Naive thymus-derived CD8-positive, alpha-beta T cell (primary cell): ENCODE measurements at places on chromosomes 5 and 9.

- DNase-seq: no peak
Measured at GRCh38 chr9:33742519-33742918, 52.8 kb upstream of the PRSS3 start.

DNA sequence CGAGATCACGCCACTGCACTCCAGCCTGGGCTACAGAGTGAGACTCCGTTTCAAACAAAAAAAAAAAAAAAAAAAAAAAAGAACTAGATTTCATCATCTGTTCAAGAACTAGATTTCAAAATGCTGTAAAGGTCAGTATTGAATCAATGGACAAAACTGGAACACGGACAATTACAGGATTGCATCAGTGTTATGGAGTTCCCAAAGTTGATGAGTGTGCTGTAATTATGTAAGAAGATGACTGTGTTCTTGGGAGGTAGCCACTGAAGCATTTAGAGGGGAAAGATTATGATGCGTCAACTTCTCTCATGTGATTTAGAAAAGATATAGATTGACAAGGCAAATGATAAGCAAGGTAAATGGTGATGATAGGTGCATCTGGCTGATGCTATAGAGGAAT, 6.5 kb downstream of the FAM240B start:
- no peak for DNase-seq

DNA sequence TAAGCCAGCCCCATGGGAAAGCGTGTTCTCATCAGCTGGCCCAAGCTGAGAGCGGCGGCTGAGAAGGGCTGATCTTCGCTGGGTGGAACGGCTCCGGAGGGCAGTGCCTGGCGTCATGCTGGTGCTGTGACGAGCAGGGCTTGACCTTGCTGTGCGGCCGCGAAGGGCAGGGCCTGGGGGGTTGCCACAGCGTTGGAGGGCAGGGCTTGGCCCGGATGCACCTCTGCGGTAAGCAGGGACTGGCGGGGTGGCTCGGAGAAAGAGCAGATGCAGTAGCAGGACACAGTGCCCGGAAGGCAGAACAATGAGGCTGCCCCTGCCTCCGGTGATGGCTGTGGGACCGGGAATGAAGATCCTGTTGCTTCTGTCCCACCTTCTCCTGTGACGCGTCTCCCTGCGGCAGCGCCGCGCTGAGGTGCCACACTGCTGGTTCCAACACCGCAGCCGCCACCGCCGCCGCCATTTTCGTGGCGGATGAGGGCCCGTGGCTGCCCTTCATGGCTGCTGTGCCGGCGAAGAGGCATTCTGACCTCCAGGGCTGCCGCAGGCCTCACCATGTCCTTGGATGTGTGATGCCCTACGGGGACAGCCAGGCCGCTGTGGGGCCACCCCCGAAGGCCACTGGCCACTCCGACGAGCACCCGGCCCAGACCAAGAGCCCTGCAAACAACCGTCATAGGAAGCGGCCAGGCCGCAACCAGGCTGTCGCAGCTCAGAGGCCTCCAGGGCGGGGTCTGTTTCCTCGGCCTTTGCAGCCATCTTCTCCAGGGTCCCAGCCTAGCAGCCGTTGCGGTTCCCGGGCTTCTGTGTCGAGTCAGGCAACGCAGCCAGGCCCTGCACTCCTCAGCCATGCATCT, 890.5 kb upstream of the CTNND2 start:
- peak; percentile 42 for DNase-seq

DNA sequence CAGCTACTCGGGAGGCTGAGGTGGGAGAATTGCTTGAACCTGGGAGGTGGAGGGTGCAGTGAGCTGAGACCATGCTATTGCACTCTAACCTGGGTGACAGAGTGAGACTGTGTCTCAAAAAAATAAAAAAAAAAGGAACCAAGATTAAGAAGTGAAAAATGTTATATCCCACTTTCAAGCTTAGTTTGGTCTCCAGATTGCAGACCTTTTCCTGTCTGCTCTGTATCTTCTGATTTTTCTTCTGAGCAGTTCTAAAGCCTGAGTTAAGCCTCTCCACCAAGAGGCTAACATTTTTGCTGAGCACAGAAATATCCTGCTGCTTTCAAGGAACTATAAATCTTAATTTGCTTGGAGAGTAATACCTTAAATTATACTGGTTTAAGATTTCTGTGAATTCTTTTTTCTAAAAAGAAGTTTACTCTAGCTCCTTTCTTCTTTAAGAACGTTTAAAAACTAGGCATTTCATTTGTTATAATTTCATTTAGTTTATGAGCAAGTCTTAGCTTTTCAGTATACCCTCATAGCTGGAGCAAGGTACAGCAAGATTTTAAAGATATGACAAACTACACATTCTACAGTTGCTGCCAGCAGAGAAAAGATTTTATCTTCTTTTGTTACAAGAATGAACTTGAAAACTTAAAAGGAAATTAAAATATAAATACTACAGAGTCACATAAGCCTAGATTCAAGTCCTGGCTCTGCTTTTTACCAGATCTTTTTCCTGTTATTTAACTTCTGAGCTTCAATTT, 55.0 kb downstream of the GARNL3 start:
- DNase-seq: no peak

DNA sequence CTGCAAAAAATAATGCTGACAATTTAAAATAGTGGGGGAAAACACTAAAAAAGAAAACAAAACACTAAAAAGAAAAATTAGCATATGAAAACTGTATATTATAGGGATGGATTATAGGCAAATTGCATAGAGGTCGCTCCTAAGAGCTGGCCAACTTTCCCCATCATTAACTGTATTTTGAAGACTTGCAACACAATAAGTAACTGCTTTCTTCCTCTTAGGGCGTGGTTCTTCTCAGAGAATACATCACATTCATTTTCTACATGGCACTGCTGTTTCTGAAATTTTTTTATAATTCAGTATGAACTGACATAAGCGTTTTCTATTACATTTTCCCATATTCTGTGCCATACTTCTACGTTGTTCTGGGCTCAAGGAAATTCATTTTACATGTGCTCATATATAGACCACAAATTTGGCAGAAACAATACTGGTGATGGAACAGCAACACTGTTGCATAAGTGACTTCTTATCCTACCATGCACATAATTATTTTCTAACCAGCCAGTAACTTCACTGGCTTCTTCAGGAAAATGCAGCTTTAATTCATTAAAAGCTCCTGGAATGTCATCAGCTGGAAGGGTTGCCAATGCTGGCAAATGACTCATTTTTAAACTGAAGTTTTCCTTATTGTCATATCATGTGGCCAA, 171.2 kb upstream of the DMAC1 start:
- no peak for DNase-seq

GRCh38 chr5:42494414-42494813, 71.2 kb downstream of the GHR start:
- DNase-seq: no peak

GRCh38 chr9:116391306-116391900, 237.8 kb downstream of the PAPPA start:
- DNase-seq: no peak

- no peak for DNase-seq
Measured at GRCh38 chr5:127666043-127666716, 17.3 kb downstream of the CTXN3 start.

GRCh38 chr5:31824869-31825517, 186.1 kb downstream of the PDZD2 start:
- DNase-seq: no peak

GRCh38 chr9:105426657-105427056, 21.2 kb upstream of the FSD1L start:
- DNase-seq: no peak

DNA sequence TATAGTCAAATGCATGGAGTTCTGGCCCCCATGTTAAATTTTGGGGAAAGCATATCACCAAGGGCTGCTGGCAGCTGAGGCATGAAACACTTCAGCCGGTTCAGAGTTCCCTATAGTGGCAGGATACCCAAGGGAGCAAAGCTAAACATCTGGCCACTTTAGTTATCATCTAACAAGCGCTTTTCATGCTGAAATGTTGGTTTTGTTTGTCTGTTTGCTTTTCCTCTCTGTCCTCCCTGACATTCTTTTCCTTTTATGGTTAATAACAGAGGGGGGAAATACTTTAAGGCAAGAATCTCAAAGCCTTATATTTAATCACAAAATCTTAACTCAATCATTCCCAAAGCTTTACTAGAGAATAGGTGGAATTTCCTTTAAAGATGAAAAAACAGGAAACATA, 11.9 kb downstream of the APBA1 start:
- no peak for DNase-seq

- DNase-seq: no peak
Measured at GRCh38 chr9:121599872-121600585, 51.4 kb upstream of the DAB2IP start.

- no peak for DNase-seq
Measured at GRCh38 chr5:56480078-56480704, 247.1 kb upstream of the ANKRD55 start.

- no peak for DNase-seq
Measured at GRCh38 chr5:52799358-52799982, 11.8 kb downstream of the ITGA1 start.

GRCh38 chr5:137114529-137114928, 384.6 kb downstream of the SPOCK1 start:
- DNase-seq: no peak

DNA sequence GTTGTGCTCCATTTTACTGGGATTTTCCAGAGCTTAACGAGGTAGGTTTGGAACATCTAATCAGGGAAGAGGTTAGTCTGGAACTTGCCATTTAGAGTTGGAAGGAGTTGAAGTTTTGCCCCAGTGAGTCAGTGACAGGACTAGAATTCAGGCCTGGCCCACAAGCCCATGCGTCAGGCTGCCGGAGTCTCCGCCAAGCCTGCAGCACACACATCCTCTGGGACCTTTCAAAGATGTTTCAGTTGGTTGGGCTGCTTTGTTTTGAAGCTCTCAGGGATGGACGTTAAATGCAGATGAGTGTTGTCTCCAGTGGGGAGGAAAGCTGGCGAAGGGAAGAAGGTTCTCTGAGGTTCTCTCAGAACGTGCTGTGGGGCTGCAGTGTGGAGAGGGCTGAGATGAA, 147.0 kb downstream of the PSAT1 start:
- DNase-seq: no peak

DNA sequence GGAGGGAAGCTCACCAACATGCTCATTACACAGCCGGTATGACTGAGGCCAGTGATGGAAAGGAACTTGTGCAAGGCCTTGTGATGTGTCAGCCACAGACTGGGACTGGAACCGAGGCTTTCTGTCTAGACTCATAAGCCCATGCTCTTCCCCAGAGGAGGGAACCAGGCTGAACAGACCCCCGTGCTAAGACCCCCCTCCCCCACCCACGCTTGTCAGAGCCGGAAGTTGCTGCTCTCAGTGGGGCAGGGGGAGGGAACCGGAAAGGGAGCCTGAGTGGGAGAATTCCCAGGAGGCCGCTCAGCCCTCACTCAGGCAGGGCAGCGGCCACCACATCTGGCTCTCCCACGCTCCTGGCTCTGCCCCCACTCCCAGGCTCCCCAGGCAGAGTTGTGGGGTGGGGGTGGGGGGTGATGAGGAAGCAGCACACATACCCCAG, 4.1 kb upstream of the PDGFRB start:
- DNase-seq: no peak

DNA sequence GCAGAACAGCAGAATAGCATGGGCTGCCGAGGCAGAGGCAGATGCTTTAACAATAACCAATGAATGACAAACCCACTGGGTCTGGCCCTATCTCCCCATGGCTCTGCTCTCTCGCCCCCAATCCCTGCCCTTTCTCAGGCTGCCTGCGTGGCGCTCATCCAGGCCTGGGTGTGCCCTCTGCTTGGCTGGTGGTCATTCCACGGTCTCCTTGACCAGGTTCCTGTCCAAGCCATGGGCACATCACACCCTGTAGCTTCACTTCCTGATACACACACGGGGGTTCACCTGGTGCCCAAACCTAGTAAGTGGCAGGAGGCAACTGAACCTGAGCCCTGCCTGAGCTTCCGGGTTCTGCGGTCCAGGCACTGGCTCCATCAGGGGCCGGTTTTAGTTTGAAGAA, 87.6 kb downstream of the DAP start:
- DNase-seq: no peak

- no peak for DNase-seq
Measured at GRCh38 chr9:120524863-120525262, 55.1 kb downstream of the CDK5RAP2 start.

- no peak for DNase-seq
Measured at GRCh38 chr5:133274597-133274935, 222.8 kb downstream of the HSPA4 start.

DNA sequence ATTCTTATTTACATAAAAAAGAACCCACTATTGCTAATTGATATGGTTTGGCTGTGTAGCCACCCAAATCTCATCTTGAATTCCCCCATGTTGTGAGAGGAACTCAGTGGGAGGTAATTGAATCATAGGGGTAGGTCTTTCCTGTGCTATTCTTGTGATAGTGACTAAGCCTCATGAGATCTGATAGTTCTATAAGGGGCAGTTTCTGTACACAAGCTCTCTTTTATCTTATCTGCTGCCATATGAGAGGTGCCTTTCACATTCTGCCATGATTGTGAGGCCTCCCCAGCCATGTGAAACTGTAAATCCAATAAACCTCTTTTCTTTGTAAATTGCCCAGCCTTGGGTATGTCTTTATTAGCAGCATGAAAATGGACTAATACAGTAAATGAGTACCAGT, 58.2 kb upstream of the PRR16 start:
- no peak for DNase-seq

DNA sequence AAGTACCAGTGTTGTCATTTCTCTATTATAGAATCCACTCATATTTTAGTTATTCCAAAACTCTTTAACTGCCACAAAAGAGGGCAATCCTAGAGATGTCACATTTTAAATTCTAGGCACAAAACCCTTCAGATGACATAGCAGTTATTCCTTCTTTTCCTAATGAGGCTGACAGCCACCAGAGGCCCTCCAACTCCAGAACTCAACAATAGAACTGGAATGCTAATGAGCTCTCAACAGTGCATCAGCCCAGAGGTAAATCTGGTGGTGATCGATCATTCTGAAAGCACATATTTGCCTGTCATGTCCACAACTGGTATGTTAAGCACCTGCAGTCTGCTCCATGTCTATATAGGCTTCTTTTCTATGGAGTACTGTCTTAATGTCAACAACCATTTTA, 40.2 kb upstream of the RAB3C start:
- DNase-seq: no peak

GRCh38 chr5:44388321-44389089, 715 bp downstream of the FGF10 start:
- no peak for DNase-seq

- DNase-seq: no peak
Measured at GRCh38 chr9:120513825-120514396, 66.1 kb downstream of the CDK5RAP2 start.

GRCh38 chr5:65204966-65205365, 276.8 kb downstream of the ADAMTS6 start:
- DNase-seq: no peak

- DNase-seq: no peak
Measured at GRCh38 chr5:126516133-126516532, 78.9 kb downstream of the ALDH7A1 start.

- no peak for DNase-seq
Measured at GRCh38 chr5:93163010-93163663, 417.9 kb downstream of the NR2F1-AS1 start.

GRCh38 chr5:1010641-1011046, 2.0 kb downstream of the NKD2 start:
- no peak for DNase-seq

- no peak for DNase-seq
Measured at GRCh38 chr5:56302027-56302426, 68.9 kb upstream of the ANKRD55 start.

- no peak for DNase-seq
Measured at GRCh38 chr9:91930475-91930874, 19.6 kb downstream of the ROR2 start.
